ENCODE measurements at places on chromosomes 13 and 19.

GRCh38 chr19:15124572-15125231 lies 17.5 kb downstream of the SYDE1 start:
- DNase-seq = no peak

DNA sequence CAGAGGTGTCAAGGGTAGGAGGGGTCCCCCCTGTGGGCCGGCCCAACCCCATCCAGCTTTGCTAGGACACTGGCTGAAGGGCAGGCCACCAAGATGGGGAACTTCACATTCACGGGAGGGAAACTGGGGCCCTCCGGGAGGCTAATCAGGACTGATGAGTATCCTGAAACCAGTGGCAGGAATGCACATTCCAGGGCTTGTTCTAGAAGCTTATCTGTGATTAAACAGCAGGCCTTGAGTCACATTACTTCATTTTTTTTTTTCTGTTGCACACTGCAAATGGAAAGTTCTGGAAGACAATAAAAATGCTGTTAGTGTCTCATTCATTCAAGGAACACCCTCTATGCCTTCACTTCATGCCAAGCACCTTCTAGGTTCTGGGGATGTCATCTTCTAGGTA lies 15.5 kb upstream of the SIGLEC11 start:
- no peak for DNase-seq

GRCh38 chr19:47598407-47599349 lies 10.3 kb upstream of the BICRA start:
- DNase-seq = no peak

DNA sequence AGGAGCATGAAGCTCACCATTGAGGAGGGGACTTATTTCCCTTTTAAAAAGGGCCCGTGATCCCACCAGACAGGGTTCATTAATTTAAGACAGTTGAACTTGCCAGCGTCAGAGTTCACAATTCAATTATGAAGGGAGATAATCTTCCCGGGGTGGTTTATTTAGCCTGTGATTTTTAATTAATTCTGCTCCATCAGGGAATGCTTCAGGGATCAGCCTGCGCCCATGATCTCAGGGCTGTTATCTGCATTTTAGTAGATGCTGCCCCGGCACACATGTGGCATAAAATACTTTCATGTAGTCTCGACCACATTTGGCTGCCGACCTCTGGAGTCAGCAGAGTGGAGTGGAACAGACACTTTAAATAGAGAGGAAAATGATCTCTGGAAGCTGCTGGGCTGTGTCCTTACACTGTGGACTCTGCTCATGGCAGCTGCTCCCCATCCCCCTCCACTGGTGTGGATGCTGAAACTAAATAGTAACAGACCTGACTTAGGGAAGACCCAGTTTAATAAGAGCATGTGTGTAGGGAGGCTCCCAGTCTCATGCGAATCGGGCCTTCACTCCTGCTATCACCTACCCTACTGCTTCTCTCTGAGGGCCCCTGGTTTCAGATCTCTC lies 256.9 kb downstream of the TEX29 start:
- no peak for DNase-seq

GRCh38 chr13:111903143-111903542 lies 163.8 kb upstream of the SOX1 start:
- no peak for DNase-seq

DNA sequence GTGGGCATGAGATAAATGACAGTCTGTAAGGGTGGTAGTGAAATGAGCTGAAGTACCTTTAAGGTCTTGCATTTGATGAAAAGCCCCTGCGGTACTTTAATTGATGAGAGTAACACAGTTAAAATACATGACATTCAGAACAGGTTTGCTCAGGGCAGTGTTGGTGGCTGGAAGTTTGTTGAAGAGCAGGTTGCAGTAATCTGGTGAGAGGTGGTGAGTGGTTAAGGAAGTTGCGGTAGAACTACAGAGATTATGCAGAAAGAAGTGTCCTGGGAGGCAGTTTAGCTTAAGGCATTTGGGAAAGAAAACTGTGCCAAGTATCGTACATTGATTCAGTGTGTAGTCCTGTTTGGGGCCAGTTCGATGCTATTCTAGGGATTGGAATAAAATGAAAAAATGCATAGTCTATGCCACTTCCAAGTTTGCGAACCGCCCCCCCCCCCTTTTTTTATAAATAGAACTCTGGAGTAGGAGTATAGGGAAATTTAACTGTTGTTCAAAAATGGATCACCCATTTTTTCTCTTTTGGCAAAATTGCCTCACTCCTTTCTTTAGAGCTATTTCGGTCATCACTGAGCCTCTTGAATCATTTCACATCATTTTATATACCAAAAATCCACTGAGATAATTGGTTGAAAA lies 42.7 kb downstream of the SLAIN1 start:
- no peak for DNase-seq

DNA sequence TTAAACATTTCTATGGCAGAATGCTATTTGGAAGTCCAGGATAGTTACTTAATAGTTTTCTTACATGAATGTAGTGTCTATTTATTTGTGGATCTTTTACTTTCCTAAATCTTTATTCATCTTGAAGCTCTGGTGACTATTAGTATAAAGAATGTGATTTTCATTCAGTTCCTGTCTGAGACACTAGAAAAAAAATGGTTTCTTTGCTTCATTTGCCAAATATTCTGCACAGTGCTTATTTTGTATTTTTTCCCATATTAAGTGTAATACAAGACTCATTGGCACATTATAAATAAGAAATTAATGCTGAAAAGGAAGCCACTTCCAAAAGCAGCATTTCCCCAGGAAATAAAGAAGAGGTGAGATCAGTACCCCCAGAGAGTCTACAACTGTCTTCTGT lies 109.8 kb downstream of the POSTN start:
- no peak for DNase-seq

DNA sequence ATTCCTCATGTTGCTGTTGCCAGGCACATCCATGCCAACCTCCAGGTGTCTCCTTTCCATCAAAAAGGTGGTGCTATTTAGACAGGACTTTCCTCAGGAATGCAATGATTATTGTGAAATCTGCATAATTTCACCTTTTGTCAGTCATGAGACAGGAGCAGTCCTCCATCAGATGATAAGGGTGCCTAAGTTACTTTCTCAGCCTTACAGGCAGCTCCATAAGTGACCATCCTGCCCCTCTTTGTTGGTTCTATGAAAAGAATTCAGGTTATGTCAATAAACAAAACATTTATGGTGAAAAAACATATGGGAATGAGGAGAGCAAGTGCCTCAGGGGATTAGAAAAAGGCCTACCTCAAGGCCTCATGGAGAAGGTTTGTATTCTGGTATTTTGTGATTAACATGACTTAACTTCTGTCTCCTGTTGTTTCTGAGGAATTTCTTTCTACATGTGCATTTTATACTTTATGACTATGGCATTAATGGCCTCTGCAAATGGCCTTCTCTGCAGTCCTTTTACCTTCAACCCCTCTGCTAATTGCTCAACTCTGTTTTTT lies 110.3 kb upstream of the DIAPH3 start:
- no peak for DNase-seq

GRCh38 chr19:3034656-3035541 lies 5.8 kb upstream of the TLE2 start:
- DNase-seq = no peak

DNA sequence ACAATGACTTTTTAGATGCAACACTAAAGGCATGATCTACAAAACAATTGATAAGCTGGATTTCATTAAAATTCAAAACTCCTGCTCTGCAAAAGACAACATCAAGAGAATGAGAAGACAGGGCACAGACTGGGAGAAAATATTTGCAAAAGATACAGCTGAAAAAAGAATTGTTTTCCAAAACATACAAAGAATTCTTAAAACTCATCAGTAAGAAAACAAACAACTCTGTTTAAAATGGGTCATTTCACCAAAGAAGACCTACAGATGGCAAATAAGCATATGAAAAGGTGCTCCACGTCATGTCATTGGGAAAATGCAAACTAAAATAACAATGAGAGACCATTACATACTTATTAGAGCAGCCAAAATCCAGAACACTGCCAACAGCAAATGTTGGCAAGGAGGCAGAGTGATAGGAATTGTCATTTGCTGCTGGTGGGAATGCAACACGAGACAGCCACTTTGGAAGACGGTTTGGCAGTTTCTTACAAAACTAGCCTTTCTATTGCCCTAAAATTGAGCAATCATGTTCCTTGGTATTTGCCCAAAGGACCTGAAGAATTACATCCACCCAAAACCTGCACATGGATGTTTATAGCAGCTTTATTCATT lies 39.2 kb downstream of the FLT1 start:
- DNase-seq = no peak

DNA sequence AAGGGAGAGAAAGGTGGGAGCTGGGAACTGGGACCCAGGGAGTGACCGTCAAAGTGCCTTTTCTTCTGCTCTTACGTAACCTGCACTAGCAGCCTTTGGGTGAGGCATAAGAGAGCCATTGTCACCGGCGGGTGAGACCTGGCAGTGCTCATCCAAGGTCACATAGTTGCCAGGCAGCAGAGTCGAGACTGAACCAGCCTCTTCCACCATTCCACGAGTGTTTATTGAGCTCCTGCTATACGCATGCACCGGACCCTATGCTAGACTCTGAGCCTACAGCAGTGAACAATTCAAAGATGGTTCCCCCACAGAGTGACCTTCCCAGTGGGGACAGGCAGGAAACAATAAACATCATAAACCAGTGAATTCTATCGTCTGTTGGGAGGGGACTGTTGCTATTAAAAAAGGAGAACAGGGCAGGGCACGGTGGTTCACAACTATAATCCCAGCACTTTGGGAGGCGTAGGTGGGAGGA lies 18.6 kb upstream of the STRN4 start:
- no peak for DNase-seq

- no peak for DNase-seq
These were observed 1257.3 kb downstream of the DIAPH3 start for GRCh38 chr13:58906329-58907007.

- no peak for DNase-seq
These were observed 202.3 kb downstream of the URI1 start for GRCh38 chr19:30144242-30144758.

GRCh38 chr19:55015126-55015525 lies 22.9 kb downstream of the GP6 start:
- no peak for DNase-seq

GRCh38 chr19:10219678-10220077 lies 11.5 kb downstream of the S1PR2 start:
- no peak for DNase-seq

- DNase-seq = no peak
These were observed 45.1 kb upstream of the SPRY2 start for GRCh38 chr13:80386002-80386401.

- no peak for DNase-seq
These were observed 154.2 kb downstream of the TNFRSF19 start for GRCh38 chr13:23724196-23724970.
